Thoracic aorta (tissue), 2 donors: ENCODE measurements at places on chromosomes 6 and 20. TPM values are rescaled to one million over a fixed set of nuclear protein-coding genes. Genes with fewer than 3 reads are reported as not detected.

GRCh38 chr6:30664994-30665767, 7.6 kb downstream of the DHX16 start:
- peaks cover 61% of the 10 kb centered on the region for H3K36me3 ChIP-seq
- H3K4me1 ChIP-seq, result no peaks in the 10 kb centered on the region
- DNase-seq, result no peak
- no peak overlapping the region for H3K4me3 ChIP-seq
- no peak overlapping the region for H3K27ac ChIP-seq

DNA sequence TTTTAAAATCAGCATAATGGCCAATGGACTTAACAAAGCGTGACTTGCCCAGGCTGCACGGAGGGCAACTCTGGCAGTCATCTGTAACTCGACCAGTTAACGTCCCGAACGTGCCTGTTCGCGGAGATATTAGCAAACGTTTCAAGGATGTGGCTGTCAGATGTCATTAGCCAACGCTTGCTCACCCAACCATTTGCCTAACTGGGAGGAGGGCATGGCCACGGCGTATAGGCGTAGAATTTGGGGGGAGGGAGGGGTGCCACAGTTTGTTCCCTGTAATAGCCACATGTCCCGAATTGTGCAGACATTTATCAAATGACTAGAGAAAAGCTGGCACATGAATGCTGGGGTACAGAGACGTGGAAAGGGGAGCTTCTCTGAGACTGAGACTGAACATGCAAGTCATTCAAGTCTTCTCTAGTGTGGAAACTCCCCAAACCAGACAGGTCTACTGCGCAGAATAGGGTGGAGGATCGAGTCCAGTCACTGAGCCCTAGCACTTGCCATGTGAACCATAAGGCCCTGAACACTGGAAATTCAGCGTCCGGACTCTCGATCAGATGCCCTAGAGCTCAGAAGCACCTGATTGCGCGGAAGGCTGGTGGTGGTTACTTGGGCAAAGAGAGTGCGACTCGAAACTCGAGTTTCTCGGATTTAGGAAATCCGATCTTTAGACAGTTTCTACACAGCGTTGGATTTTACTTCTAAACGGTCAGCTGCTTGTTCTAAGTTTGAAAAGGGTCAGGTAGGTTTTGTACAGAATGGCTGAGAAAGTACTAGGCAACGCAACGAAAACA, 32.6 kb downstream of the TFAP2B start:
- peaks cover 6% of the 10 kb centered on the region for H3K27me3 ChIP-seq
- H3K36me3 ChIP-seq, result no peaks in the 10 kb centered on the region
- no peak overlapping the region for H3K27ac ChIP-seq

DNA sequence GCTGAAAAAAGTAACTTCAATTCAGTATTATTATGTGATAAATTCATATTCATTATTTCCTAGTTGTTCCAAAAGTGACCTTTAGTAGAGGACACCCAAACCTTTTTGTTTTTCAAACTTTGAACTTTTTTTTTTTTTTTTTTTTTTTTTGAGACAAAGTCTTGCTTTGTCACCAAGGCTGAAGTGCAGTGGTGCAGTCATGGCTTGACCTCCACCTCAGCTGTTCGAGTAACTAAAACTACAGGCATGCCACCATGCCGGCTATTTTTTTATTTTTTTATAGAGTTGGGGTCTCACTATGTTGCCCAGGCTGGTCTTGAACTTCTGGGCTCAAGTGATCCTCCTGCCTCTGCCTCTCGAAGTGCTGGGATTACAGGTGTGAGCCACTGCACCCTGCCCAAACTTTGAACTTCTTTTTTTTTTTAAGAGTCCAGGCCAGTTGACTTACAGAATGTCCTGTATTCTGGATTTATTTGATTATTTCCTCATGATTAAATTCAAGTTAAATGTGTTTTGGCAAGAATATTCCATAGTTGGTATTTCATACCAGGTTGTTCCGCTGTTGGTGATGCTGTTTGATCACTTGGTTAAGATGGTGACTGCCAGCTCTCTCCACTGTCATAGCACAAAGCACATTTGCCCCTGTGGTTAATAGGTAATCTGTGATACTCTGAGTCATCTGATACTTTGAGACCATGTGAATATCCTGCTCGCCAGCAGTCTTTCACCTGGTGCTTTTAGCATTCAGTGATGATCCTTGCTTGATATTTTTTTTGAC, 48.0 kb downstream of the VAPB start:
- peaks cover 6% of the 10 kb centered on the region for H3K36me3 ChIP-seq
- H3K4me3 ChIP-seq, result no peak overlapping the region
- no peak overlapping the region for H3K27ac ChIP-seq
- no peak for DNase-seq
- no peaks in the 10 kb centered on the region for H3K27me3 ChIP-seq

- DNase-seq, result no peak
- H3K27ac ChIP-seq, result no peak overlapping the region
- peaks cover 6% of the 10 kb centered on the region for H3K4me1 ChIP-seq
- H3K36me3 ChIP-seq, result no peaks in the 10 kb centered on the region
- no peak overlapping the region for H3K4me3 ChIP-seq
- no peaks in the 10 kb centered on the region for H3K27me3 ChIP-seq
These were observed 59.9 kb downstream of the GMDS start for GRCh38 chr6:2185466-2185865.

GRCh38 chr20:5164645-5165625, 38.1 kb downstream of the CDS2 start:
- no peaks in the 10 kb centered on the region for H3K36me3 ChIP-seq
- peaks cover 18% of the 10 kb centered on the region for H3K4me1 ChIP-seq
- no peak overlapping the region for H3K27ac ChIP-seq
- H3K27me3 ChIP-seq, result no peaks in the 10 kb centered on the region

The DDO gene
- total RNA-seq, result 0.68 TPM

The SLC12A5 gene
- total RNA-seq, result not detected

The NAPB gene
- total RNA-seq, result 10.2 TPM

The MYB gene
- not detected for total RNA-seq
